ENCODE measurements at places on chromosomes 5 and 9. TPM values are rescaled to one million over a fixed set of nuclear protein-coding genes. Genes with fewer than 3 reads are reported as not detected.
A peak's percentile ranks its signal among the peaks of the same experiment; 100 is the strongest.

Gene PAXX
- total RNA-seq: 85.2 TPM

- peaks cover 11% of the 10 kb centered on the region for H3K36me3 ChIP-seq
- DNase-seq: peak; percentile 42
- H3K27ac ChIP-seq: peak overlapping the region; percentile 91
- peaks cover 31% of the 10 kb centered on the region for H3K4me1 ChIP-seq
These were observed 47.7 kb upstream of the GLRX start for GRCh38 chr5:95870105-95870672.

GRCh38 chr5:82538339-82539034, 260.3 kb upstream of the RPS23 start:
- H3K36me3 ChIP-seq: no peaks in the 10 kb centered on the region
- no peaks in the 10 kb centered on the region for H3K27me3 ChIP-seq
- no peaks in the 10 kb centered on the region for H3K4me1 ChIP-seq
- no peak overlapping the region for H3K27ac ChIP-seq

- DNase-seq: no peak
- no peak overlapping the region for H3K27ac ChIP-seq
- H3K27me3 ChIP-seq: peaks cover 4% of the 10 kb centered on the region
- no peak overlapping the region for H3K4me3 ChIP-seq
- H3K4me1 ChIP-seq: no peaks in the 10 kb centered on the region
These were observed 36.4 kb downstream of the MTX3 start for GRCh38 chr5:79954620-79955019.

DNA sequence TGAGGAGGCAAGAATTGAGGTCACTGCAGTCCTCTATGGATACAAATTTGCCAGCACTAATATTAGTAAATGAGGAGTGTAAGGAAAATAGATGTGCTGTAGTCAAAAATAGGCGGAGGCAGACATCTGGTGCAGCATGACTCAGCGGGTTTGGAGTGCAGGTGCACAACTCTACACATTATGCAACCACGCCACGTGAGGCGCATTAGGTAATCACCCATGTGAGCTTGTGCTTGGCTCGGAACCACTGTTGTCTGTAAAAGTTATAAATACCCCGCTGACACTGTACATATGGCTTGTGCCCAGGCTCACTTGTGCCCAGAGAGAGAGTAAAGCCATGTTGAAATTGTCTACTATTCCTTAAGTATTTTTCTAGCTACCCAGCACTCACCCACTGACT, 623.5 kb upstream of the NUDT12 start:
- H3K36me3 ChIP-seq: no peaks in the 10 kb centered on the region
- DNase-seq: no peak
- no peak overlapping the region for H3K4me3 ChIP-seq
- no peak overlapping the region for H3K27ac ChIP-seq

- H3K27me3 ChIP-seq: peaks cover 5% of the 10 kb centered on the region
- H3K4me1 ChIP-seq: no peaks in the 10 kb centered on the region
- DNase-seq: no peak
- H3K4me3 ChIP-seq: no peak overlapping the region
These were observed 277.2 kb upstream of the ADRA1B start for GRCh38 chr5:159638954-159639559.

DNA sequence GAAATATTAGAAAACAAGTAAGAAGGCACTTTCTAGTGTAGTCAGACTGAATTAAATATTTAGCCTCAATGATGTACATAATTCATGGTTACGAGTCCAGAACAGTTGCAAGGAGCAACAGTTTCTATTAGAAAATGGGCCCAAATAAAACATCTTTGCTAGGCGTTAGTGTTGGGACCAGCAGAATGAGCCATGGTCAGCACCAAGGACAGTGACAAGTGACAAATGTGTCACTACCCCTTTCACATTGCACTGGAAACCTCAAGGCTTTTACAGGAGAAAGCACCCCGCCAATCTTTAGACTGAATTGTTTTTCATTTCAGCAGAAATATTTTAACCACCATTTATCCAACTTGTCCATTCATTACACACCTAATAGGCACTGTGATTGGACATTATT, 301.3 kb upstream of the ADCY2 start:
- H3K4me3 ChIP-seq: no peak overlapping the region
- no peaks in the 10 kb centered on the region for H3K36me3 ChIP-seq
- H3K4me1 ChIP-seq: no peaks in the 10 kb centered on the region

Gene PCDHB7
- not detected for total RNA-seq

DNA sequence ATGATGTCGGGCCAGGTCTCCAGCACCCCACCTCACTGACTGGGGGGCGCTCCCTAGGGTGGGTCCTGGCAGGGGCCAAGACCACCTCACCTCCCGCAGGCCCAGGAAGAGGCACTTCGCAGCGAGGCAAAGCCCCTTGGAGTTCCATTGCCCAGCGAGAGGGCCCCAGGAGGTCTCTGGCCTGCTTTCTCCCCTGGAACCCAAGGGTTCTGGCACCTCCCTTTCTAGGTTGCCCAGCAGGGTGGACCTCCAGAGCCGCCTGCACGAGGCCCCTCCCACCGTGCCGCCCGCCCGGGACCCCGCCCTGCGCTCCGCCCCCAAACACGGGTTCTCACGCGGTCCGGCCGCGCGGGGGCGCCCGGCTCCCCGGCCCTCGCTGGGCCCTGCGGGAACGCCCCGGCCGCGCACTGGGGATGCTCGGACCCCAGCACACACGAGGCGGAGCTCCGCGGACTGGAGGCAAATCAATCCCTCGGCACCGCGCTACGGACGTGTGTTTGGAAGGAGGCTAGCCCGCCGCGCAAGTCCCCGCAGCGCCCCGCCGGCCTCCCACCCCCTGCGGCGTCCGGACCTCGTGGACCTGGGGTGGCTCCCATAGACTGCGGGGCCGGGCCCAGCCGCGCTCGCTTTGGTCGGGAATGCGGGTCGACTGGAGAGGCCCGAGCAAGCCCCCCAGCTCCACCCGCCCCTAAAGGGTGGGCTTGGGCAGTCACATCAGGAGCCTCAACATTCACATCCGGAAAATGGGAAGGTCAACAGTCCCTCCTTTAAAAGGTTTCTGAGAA, 99.5 kb upstream of the LMX1B start:
- no peak overlapping the region for H3K4me3 ChIP-seq
- H3K27ac ChIP-seq: no peak overlapping the region
- H3K4me1 ChIP-seq: peaks cover 28% of the 10 kb centered on the region
- DNase-seq: peak; percentile 74
- peaks cover 54% of the 10 kb centered on the region for H3K27me3 ChIP-seq
- H3K36me3 ChIP-seq: no peaks in the 10 kb centered on the region
